ENCODE measurements at places on chromosomes 16 and 17. TPM values are rescaled to one million over a fixed set of nuclear protein-coding genes. Genes with fewer than 3 reads are reported as not detected.
A peak's percentile ranks its signal among the peaks of the same experiment; 100 is the strongest.

GRCh38 chr16:89281189-89281577 lies 63.7 kb downstream of the ZNF778 start:
- no peak for DNase-seq

GRCh38 chr16:57541754-57542435 lies 548 bp upstream of the ADGRG5 start:
- DNase-seq = no peak

DNA sequence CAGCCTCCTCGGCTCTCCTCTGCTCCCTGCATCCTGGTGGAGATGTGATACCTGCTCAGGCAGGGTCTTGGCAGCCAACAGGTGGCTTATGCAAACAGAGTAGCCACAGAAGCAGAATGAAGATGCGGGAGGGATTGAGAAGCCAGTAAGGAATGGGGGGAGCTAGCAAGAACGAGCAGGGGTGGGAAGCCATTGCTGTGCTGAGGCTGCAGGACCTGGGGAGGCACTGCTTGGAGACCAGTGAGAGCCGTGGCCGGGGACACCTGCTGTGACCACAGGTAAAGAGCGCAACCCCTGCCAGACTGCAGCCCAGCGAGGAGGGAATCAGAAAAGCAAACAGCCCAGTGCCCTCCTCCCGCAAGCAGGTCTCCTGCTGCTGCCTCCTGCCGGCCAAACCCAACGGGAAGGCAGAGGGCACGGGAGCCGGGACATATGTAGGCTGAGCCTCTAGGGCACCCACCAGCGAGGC lies 14.7 kb downstream of the AIPL1 start:
- DNase-seq = no peak

GRCh38 chr17:81404558-81405165 lies 9.4 kb downstream of the BAHCC1 start:
- no peak for DNase-seq

TVP23A gene
- total RNA-seq = not detected

DNA sequence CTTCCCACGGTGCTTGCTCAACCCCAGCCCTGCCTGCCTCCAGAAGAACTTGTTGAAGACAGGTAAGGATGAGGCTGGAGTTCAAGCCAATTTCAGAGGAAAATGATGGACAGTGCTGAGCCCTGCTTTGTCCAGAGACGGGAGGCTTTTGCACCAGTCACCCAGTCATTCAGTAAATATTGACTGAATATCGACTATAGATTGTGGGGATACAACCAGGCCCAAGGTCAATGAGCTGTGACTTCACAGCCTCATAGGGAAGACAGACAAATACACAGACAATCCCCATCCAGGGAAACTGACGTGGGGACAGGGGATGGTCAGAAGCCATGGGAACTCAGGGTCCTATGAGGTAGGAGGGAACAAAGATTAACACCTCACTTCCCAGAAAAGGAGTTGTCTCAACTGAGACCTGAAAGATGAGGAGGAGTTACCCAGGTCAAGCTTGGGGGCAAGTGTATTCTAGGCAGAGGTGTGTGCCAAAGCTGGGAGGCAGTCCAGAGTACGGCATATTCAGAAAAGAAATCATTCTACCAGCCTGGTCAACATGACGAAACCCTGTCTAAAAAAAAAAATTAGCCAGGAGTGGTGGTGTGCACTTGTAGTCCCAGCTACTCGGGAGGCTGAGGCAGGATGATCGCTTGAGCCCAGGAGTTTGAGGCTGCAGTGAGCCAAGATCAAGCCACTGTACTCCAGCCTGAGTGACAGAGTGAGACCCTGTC lies 5.9 kb upstream of the DOC2A start:
- DNase-seq = no peak

GRCh38 chr17:72422505-72423285 lies 301.9 kb downstream of the SOX9 start:
- DNase-seq = peak; percentile 93

PALB2 gene
- total RNA-seq = 10.4 TPM

DNA sequence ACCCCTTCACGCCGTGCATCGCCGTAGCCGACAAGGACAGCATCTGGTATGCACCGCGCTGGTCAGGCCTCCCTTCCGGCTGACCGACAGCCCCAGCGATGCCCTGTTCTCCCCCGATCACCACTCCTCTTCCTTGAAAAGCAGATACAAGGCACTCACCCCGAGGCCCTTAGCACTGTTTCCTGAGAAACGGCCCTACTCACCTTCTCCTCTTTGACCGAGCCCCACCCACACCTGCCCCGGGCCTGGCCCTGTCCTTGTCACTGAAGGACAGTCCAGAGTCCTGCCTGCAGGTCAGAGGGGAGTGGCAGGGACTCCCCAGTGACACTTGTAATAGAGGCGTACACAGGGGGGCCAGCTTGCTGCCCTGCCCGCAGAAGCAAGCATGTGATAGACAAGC lies 45.9 kb upstream of the CHMP6 start:
- no peak for DNase-seq

DNA sequence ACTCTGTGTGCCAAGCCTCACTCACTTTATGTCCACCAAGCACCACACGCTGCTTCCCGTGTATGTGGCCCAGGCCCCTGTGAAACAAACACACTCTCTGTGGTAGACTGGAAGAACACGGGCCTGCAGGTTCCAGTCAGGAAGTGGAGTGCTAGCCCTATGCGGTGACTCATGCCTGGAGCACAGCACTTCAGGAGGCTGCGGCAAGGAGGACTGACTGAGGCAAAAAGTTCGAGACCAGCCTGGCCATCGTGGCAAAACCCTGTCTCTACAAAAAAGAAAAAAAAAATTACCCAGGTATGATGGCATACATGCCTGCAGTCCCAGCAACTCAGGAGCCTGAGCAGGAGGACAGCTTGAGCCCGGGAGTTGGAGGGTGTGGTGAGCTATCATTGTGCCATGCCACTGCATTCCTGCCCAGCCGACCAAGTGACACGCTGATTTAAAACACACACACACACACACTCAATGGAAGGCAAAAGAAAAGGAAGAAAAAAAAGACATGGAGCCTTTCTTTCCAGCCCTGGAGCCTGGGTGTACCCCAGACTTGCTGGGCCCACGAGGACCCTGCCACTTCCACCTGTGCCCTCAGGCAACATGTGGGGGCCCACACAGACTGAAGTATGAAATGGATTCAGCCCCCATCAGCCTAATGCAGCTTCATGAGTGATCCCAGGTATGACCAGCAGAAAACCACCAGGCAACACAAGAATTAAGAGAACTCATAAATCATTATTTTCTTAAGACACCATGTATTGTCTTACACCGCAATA lies 126.6 kb downstream of the ANKRD11 start:
- peak; percentile 81 for DNase-seq

FN3KRP gene
- total RNA-seq = 22.5 TPM

DNA sequence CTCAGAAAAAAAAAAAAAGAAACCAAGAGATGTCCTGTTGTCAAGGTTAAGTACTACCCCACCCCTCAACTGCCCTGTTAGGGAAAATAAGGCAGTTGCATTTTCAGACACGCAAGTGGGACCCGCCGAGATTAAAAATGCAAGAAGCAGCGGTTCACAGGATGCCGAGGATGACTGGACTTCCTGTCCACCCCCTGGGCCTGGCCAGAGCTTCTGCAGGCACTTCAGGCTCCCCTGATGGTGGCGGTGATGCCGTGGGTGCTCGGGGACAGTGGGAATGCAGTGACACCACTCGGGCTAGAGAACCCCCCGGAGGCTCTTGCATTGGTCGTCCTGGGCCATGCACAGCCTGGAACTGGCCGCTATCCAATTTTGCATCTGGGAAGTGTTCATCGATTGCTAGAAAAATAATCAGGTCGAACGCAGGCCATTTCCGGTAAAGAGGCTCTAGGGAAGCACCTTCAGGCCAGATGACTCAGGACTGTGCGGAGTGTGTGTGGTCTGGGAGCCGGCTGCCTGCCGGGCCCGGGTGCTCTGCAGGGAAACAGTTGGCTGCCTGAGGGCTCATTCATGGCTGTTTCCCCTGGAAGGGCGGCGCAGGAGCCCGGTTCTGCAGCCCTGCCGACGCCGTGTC lies 13.4 kb upstream of the CRISPLD2 start:
- DNase-seq = peak; percentile 89

DNA sequence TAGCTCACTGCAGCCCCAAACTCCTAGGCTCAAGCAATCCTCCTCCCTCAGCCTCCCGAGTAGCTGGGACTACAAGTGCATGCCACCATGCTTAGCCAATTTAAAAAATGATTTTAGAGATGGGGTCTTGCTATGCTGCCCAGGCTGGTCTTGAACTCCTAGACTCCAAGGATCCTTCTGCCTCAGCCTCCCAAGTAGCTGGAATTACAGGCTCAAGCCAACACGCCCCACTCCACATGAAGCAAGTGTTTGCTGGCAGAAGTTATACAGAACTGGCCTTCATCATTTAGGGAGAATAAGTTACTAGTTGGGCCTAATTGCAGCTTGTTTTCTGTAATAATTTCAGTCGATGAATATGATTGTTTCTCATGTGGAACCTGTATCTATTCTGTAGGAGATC lies 68.0 kb downstream of the SHISA6 start:
- no peak for DNase-seq

DNA sequence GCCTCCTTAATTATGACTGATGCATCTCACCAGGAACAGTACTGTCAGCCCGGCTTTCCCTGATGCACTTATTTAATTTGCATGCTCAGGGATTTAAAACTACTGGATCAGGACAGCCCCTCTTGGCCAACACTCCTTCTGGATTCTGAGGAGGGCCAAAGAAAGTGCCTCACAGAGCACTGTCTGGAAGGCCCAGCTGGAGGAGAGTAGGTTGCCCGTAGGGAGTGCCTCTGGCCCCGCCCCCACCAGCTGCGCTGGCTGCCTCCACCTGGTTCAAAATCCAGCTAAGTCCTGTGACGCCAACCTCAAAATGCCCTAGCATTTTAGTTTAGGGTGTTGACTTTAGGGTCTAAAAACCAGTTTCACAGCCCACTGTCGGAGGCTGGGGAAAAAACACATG lies 49.4 kb upstream of the SREBF1 start:
- no peak for DNase-seq

GRCh38 chr16:56912746-56913708 lies 18.9 kb upstream of the HERPUD1 start:
- no peak for DNase-seq

DNA sequence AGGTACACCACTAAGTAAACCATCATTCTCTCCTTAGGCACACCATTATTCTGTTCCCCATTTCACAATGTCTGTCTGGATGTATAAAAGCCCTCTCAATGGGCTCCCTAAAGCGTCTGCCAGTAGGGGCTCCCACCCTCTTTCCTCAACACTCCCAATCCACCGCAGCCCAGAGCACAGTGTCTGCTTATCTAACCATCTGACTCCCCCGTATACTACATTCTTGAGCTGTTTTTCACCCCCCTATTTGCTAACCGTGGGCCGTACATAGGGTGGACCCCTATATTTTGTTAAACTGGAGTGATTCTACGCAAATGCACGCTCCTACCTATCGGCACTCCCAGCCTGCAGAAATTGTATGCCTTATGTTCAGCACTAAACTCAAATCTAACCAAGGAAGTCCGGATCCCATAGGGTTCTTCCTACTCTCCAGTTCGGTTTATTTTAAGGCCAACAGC lies 685 bp upstream of the PSMD3 start:
- DNase-seq = no peak

Data from H4 (cell line).